ENCODE measurements at places on chromosomes 4 and X.

GRCh38 chrX:119809185-119809666 lies 17.8 kb upstream of the RPL39 start:
- DNase-seq = no peak

GRCh38 chr4:77415689-77416088 lies 189.9 kb upstream of the CXCL13 start:
- no peak for DNase-seq

DNA sequence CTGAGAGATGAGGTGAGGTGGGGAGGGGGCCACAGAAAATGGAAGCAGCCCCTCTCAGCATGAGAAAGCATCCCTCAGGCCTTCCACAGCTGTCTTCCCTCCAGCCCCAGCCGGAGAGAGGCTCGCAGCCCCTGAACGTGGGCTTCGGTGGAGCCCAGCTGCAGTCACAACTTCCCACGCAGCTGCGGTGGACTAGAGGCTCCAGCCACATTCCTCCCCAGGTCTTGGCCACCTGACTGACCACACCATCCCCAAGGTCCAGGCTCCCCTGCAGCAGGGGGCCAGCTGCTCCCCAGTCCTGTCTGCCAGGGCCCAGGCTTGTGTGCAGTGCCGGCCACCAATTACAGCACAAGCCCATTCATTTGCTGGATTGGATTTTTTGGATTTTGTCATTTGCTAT lies 212.3 kb upstream of the BCOR start:
- DNase-seq = no peak

DNA sequence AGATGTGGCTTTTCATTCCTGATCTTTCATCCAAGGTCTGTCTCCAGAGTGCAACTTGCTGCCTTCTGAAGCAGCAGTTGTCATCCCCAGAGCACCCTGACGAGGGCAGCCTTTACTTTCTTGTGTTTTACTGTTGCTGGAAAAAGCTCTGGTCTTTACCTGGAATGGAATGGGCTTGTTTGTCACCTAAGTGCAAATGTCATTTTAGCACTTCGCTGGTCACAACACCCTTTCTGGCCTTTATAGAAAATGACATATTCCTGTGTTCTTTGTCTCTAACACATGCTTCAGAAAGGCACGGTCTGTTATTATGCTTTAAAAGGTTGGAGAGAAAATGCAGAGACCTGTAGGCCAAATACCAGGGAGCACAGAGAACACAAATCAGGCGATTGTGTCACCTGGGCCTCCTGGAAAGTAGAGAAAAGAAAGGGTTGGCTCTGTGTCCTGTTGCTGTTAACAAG lies 332.7 kb upstream of the IGFBP7 start:
- DNase-seq = no peak

DNA sequence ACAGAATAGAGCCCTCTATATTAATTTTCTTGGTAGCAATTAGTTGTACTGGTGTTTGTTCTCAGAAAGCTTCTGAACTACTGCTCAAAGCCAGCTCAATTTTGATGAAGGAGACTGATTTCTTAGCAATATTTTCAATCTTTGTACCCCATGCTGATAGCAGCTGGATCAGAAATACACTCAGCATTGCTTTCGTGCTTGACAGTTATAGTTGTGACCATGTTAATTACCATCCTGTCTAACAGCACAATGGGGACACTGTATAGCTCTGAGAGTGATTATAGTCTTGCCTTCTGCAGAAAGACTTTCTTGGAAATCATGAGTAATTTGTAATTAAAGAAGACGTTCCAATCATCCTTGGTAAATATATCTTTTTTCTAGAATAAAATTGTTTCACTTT lies 79.7 kb upstream of the GNPDA2 start:
- no peak for DNase-seq

- DNase-seq = no peak
Observed at GRCh38 chr4:138509346-138509745, 267.2 kb upstream of the SLC7A11 start.

DNA sequence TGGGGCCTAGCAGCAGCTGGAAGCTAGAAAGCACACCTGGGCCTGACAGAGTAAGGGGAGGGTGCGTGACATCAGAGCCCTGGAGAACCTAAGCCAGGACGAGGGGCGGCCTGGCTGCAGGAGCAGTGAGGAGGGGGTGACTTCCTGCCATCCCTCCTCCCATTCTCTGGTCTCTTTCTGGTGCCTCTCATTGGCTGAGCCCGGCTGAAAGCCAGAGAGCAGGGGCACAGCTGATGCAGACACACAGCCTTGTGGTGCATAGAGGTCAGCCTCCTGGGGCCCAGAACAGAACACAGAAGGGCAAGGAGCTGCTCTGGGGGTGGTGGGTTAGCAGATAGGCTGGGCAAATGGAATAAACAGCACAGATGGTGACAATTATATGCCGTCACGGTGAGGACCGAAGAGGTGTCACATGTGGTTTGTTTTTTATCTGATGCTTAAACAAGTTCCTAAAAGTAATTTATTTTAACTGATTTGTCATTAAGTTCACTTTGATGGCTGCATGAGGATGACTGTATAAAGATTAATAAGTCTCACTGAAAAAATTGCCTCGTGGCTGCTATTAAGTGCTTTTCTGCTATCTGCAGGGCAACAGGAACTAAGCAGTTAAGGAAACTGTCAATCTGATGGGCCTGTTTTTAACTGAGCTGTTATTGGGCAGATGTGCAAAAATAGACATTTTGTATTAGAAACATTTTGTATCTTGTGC lies 102.0 kb downstream of the FNIP2 start:
- DNase-seq = no peak

DNA sequence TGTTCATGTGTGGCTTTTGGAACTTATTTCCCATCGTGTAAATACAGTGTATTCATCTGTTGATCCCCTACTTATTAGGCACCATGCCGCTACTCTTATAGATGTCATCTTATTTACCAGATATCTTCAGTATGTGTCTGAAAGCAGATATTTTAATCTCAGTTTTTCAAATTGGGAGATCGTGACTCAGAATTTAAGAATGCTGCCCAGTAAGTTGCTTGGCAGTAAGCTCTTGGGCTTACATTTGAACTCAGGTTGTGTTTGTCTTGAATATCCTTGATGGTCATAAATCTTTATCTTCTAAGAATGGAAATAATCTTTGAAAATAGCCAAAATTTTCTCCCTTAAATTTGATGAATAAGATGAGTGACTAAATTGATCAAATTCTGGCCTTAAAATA lies 45.9 kb upstream of the RPA4 start:
- DNase-seq = no peak

DNA sequence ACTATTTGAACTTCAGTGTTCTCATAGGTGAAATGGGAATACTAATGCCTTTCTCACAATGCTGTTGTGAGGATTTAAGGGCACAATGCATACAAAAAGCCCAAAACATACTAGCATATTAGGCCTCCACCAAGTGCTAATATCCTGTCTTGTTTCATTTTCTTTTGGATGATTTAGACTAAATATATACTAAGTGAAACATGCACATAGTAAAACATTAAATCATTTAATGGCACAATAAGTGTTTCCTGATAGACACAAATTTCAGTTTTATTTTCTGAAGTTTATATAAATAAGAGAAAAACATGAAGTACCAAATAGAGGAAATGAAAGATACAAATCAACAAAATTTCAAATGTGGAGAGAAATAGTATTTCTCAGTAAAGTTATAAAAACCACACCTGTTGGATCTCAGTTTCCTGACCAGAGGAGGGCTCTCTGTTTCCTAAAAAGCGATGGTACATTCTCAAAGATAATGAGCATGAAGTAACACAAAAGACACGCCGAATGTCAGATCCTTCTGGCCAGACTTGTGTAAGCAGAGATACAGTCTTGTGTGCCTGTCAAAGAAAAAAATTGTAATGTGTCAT lies 25.1 kb downstream of the DDX60 start:
- DNase-seq = no peak

- DNase-seq = no peak
Observed at GRCh38 chr4:61200187-61200915, at the start of gene ADGRL3. ADGRL3 (plus strand) TSS chr4:61200326.

GRCh38 chrX:51824061-51824460 lies 69.4 kb upstream of the MAGED1 start:
- no peak for DNase-seq

- DNase-seq = no peak
Observed at GRCh38 chr4:29467044-29467717, 1253.0 kb upstream of the PCDH7 start.

GRCh38 chrX:116321711-116322110 lies 114.7 kb upstream of the SLC6A14 start:
- DNase-seq = no peak
